ENCODE measurements at places on chromosomes 6 and 20.

DNA sequence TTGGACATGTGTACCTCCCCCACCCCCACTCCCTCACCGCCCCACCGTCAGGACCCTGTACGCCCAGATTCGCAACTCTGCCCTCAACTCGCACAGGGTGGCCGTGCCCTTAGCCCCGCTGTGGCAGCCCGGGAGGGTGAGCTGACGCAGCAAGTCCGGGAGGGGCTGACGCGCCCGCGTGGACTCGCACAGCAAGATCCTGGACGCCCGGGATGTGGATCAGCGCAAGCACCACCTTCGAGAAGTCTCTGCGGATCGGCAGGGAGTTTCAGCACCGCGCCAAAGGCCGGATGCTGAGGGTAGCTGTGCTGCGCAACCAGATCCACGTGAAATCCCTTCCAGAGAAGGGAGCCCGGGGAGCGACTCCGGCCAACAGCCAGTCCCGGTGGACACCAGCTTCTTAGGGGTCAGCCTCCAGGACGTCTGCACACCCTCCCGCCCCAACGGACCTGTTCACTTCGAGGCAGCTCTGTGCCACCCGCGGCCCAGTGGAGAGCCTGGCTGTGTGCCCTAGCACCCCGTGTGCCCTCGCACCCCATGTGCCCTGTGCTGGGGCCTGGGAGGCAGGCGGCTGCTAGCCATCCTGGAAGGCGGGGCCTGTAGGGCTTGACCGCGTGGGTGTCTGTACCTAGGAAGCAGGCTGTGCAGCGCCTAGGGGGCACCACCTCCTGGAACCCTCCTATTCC lies 6.7 kb upstream of the GJA10 start:
- no peak for DNase-seq

DNA sequence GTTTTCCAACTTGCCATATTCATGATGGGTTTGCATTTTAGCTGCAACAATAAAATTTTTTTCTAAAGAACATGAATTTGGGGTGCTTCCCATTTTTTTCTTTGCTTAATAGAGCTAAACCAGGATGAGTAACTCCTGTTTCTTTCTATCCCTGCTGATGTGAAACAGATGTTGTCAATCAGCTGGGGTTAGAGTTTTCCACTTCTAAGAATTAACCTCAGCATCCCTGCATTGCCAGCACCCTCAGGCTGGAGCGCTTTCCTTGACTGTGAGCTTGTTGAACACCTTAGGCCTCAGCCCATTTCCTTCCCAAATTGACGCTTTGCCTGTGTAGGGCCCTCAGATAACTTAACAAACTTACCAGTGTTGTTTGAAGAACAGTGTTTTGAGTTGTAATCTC lies 74.5 kb downstream of the PTPN1 start:
- DNase-seq: no peak

DNA sequence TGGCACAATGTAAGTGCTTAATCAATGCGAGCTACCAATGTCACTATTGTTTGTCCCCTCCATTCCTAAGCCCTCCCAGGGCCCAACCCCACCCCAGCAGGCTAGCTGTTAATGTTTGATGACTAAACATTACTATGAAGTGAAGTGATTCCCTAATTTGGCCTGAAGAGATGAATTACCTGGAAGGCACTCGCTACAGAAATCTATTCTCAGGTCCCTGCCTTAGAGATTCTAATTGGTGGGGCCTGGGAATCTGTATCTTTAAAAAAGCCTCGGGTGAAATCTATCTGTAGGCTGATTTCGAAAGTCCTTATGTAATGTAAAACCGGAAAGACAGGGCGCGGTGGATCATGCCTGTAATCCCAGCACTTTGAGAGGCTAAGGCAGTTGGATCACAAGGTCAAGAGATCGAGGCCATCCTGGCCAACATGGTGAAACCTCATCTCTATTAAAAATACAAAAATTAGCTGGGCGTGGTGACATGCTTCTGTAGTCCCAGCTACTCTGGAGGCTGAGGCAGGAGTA lies 16.9 kb upstream of the SNAI1 start:
- no peak for DNase-seq

DNA sequence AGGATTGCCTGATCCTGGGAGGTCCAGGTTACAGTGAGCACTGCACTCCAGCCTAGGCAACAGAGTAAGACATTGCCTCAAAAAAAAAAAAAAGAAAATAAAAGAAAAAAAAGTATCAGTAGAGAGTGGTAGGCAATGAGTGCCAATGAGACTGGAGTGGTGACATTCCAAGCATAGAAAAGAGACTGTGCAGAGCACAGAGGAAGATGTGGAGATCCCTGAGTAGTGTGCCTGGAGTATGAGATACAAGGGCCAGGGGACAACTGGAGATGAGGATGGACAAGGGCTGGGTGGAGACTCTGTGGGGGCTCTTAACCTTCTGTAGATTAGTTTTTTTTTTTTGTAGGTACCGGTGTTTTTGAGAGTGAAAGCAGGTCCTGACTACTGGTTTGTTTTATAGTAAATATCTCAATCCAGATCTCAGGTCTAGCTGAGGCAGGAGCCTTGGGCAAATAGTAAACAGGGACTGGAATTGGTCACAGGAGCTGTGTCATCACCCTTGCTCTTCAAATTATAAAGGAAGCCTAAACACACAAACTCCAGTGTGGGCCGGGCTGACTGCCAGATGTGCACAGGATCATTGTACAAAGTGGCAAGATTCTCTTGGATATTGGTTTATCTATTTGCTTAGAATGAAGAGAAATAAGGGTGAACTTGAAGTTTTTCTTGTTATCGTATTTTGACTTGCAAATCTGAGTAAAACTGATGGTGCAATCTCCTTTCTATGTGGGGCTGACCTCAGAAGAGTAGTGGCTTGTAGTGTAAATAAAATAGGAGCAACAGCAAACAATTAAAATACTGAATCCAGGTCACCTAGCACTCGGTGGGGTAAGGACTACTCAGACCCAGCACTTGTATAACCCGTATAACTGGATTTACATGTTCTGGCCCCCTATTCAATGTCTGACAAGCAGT lies 144.9 kb downstream of the SOX4 start:
- DNase-seq: no peak

DNA sequence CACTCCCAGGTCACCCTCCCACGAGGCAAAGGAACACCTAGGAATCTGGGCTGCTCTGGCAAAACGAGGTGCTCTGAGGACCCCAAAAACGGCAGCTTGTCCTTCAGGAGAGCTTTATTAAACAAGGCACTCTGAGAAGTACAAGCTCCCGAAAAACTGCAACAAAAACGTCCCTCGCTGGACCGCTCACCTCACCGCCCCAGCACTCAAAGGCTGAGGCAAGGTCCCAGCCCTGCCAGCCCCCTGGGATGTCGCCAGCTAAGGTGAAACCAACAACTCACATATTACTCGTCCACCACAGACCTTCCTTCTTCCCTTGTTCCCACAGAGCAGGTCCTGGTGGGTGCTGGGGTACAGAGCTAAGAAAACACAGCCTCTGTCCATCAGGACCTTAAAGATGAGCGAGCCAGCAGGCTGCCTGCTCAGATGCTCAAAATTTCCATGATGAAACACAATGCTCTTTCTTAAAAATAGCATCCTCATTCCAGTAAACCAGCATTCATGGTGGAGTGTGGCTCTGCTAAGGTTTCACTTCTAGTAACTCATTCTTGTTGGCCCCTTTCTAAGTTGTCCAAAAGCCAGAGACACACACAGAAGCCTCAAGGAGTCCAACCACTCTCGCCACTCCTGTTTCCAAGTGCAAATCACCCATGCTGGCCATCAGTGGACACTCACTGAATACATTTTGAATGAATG lies 35.9 kb downstream of the ATP9A start:
- DNase-seq: peak; percentile 68

- no peak for DNase-seq
Observed at GRCh38 chr6:118660218-118660569, 8.8 kb upstream of the CEP85L start.

GRCh38 chr20:50015993-50016770 lies 33.4 kb downstream of the SNAI1 start:
- DNase-seq: no peak

GRCh38 chr6:129621252-129621651 lies 88.7 kb downstream of the ARHGAP18 start:
- no peak for DNase-seq

Measured in skin of body (tissue), 3 donors.